Bone marrow (tissue), 2 donors: ENCODE measurements at places on chromosomes 6 and 20.

GRCh38 chr20:54025251-54025771 lies 45.1 kb downstream of the BCAS1 start:
- no peak for DNase-seq

DNA sequence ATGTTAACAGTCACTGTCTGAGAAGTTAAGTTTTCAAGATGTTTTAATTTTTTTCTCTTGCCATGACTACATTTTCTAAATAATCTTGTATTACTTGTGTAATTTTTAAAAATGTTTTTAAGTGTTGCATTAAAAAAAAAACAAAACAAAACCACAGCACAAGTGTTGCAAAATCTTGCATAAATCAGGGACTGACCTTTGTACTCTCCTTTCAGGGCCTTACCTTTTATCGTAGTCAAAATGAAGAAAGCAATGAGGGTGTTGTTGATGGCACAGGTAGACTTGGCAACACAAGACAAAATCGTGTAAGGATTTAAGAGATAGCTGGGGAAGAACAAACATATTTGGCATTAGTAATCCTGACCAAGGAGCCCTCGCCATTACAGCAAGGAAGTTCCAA lies 42.5 kb downstream of the PIGU start:
- no peak for DNase-seq

DNA sequence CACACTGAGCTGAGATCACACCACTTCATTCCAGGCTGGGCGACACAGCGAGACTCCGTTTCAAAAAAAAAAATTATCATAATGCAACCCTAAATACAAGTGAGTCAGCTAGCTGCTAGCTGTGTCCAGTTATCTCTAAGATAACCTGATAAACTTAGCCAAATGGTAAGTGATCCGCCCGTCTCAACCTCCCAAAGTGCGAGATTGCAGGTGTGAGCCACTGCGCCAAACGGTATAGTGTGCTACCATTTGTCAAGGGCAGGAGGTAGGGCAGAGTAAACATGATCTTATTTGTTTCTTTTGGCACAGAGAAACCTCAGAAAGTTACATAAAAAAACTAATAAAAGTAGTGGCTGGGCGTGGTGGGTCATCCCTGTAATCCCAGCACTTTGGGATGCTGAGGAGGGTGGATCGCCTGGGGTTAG lies 4.7 kb upstream of the C6orf132 start:
- DNase-seq: no peak

DNA sequence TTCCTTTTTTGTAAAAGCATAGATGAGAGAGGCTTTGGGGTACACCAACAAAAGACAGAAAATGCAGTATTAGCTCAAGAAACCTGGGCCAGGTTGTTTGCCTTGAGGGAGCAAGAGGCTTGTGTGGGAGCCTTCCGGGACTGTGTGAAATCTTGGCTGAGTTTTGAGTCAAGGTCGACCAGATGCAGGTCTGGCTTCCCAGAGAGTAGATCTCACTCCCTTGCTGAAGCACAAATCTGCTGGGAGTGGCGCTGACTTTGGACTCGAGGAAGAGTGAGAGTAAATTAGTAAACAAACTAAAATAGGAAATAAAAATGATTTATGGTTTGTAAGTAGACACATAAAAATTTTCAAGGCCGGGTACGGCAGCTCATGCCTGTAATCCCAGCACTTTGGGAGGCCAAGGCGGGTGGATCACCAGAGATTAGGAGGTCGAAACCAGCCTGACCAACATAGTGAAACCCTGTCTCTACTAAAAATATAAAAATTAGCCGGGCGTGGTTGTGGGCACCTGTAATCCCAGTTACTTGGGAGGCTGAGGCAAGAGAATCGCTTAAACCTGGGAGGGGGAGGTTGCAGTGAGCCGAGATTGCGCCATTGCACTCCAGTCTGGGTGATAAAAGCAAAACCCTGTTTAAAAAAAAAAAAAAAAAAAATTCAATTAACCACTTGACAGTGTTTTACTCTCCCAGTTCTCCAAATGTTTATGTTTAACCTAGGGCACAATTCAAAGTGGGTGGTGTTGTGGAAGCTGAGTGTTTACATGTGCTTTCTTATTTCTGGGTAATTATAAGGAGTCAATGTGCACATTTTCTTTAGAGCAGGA lies 27.7 kb upstream of the EDN1 start:
- no peak for DNase-seq

DNA sequence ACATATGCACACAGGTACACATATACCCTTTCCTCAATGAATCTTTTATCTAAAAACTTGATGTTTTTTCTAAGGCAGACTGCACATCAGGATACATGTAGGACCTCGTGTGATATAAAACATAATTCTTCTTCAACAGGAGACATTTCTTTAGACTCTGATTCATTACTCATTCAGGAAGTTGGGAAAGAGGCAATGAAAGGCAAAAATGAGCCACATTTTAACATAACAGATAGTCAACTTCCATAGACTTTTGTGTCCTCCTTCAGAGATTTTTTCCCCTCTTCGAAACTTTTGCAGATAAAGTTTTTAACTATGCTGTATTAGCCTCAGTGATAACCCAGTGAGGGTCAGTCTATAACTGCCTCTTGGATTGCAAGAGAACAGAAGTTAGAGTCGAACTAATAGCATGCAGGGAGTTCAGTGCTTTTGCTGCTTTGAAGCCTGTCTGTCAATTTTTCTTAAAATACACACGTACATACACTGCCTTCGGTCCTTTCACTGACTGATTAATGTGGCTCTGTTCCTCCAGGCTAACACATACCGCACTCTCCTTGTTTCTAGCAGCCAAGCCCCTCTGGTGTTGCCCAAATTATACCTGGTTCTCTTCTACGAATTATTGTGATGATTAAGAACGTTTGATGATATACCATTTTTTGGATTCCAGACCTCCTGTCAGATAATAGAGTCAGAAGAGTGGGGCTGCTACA lies 562.5 kb upstream of the MAP3K7 start:
- no peak for DNase-seq

DNA sequence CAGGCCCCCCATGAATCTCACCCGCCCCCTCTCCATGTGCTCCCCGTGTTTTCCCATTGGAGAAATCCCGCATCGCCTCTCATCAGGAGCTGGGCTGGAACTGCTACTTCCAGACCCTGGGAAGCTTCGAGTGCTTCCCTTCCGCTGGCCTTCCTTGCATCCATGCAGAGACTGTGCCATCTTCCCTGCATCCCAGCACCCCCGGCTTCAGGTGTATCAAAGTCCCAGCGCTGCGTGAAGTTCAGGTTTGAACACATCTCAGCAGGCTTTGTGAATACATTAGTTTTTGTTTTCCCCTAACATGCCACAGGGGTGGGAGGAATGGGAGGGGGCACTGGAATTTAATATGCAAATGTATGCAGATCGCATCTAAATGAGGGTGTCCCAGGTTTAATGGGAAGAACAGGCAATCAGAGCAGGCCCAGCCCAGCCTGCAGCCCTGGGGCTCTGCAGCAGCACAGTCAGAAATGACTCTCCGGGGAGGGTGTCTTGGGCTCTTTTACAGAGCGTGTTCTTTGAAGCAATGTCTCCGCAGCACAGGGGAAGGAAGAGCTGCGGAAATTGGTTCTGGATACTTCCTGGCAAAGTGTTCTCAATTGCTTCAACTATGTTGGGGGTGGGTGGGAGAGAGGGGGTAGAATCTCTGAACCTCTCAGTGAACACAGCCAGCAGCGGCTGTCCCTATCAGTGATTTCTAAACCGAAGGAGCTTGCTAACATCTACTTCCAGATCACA lies 8.3 kb upstream of the MMP9 start:
- DNase-seq: no peak

DNA sequence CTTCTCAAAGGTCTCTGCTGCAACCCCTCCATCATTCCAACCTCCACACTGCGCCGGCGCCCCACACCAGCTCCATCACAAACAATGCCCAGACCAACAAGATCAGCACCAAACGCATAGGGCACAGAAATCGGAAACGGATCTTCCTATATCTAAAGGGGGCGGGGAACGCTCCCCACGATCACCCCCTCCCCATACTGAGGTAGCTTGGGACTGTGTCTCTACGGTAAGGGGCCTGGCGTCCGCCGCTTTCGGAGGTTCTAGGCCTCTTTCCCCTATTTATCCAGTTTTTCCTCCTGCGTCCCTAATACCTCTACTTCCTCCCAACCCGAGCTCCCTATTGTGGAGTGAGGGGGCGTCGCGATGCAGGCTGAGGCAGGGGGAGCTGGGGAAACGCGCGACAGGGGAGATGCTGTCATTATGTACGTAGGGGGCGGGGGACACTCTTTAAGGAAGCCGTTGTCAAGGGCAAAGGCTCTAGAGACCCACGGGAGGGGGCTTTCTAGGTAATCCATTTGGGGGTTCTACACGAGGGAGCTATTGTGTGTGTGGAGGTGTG lies 909 bp downstream of the DNAAF9 start:
- DNase-seq: peak; percentile 23

DNA sequence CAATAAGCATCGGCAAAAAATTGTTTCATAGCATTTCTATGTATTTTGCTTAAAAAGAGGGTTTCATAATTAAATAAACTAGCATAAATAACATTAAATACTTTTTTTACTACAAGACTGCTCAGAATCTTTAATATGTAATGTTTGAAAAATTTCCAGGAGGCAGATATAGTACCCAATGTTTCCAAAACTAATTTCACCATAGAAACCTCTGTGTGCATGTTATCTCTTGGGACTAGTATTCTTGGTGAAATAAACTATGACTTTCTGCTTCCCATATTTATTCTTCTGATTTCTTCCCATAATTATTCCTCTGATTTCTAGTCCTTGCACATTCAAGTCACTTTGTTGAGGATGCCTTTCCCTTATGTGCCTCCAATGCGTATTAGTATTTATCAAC lies 94.5 kb downstream of the PTPRK start:
- no peak for DNase-seq

- DNase-seq: no peak
Observed at GRCh38 chr6:2783188-2783963, 18.2 kb downstream of the WRNIP1 start.

DNA sequence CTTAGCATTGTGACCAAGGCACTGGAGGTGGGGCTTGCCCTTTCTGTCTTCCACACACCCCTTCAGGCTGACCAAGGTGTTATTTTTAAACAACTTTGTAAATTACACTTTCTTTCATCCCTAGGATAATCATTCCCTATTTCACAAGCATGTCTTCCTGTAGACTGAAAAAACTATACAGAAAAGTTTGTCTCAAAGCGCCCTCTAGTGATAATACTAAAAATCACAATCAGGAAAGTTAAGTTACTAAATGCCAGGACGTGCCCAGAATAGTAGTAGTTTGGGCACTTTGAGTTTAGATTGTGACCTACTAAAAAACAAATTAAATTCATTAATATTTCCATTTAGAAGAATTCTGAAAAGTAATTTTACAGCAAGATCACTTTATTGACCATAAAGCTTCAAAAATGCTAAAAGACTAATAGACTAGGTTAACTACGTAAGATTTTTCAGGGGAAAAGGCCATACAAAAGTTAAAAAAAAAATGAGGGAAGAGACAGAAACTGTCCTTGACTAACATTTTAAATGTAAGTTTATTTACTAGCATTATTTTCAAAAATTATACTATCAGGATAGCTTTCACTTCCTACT lies 123.3 kb upstream of the DUSP22 start:
- peak; percentile 20 for DNase-seq

DNA sequence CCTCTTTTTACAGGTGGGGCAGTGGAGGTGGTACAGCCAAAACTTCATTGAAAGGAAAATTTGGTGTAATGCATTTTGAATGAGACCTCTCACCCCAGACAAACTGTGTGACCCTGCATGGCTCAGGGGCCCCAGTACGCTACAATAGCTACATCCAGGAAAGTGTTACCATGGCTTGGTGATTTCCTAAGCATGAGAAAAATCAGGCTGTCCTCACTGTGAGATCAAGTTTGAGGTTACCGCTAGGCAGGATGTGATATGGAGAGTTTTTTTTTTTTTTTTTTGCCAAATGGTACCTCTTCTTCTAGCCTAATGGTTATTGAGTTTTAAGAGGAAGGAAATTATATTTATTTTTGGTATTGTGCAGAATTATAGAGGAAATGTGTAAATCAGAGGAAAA lies 305.3 kb downstream of the CD83 start:
- no peak for DNase-seq

DNA sequence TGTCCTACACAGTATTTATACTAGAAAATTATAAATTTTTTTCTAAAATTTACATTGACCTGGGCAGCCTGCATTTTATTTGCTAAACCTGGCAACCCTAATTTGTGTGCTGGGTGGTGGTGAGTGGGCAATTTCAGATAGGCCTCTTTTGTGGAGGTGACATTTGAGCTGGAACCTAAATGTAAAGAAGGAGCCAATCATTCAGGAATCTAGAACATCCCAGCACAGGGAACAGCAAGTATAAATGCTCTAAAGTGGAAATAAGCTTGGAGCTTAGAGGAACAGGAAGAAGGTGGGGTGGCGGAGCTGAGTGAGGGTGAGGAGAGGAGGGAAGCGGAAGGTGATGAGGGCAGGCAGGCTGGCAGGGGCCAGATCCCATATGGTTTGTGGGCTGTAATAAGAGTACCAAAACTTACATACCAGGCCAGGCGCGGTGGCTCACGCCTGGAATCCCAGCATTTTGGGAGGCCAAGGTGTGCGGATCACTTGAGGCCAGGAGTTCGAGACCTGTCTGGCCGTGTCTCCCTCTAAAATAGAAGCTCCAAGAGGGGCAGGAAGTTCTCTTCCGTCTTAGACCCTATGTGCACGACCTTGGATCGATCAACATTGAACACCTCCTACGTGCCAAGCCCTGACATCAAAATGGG lies 549 bp upstream of the CSE1L start:
- no peak for DNase-seq

DNA sequence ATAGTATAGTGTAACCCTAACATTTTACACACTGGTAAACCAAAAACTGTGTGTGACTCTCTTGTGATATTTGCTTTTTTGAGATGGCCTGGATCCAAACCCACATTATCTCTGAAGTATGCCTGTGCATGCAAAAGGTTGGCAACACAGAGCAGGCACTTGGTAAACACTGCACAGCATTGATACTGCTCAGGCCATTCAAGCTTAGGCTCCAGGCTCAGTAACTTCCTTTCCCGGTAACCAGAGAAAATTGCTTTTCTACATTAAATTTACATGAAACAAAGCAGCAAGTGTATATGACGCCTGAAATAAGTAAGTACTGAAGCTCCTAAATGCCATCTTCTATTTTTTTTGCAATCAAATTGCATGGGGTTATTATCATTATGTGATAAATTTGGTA lies 205.7 kb downstream of the EPM2A start:
- no peak for DNase-seq

DNA sequence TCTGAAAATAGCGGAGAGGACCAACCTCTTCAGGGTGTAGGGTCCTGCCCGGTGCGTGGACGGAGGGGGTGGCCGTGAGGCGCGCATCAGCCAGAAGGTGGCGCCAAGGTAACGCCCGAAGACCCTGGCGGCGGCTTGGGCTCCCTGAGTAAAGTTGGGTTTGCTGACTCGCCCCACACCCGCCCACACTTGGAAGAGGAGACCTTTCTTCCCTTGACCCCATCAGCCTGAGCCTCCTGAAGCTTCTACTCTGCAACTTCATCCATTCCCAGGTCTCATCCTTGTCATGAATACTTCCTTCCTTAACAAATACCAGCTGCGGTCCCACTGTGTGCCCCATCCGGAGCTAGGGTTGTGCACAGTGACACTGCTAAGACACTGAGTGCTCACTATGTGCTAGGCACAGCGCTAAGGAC lies 14.6 kb downstream of the CD40 start:
- DNase-seq: no peak
